ENCODE measurements at places on chromosomes 5 and 9. TPM values are rescaled to one million over a fixed set of nuclear protein-coding genes. Genes with fewer than 3 reads are reported as not detected.

DNA sequence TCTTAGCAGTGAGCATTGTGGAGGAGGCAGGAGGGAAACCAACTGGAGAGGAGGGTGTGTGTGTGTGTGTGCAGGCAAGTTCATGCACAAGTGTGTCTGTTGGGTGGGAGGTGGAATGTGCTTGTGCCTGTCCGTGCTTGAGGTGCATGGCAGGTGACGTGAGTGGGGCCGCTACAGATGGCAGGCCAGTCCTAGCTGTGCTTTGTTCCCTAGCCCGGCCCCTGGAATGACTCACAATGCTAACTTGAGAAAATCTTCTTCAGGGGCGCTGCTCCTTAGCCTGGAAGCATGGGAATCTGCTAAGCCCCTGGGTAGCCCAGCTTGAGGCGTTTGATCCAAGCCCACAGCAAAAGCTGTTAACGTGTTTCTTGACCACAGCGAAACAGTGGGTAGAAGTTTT lies 25.0 kb upstream of the DMRT2 start:
- DNase-seq: no peak

DNA sequence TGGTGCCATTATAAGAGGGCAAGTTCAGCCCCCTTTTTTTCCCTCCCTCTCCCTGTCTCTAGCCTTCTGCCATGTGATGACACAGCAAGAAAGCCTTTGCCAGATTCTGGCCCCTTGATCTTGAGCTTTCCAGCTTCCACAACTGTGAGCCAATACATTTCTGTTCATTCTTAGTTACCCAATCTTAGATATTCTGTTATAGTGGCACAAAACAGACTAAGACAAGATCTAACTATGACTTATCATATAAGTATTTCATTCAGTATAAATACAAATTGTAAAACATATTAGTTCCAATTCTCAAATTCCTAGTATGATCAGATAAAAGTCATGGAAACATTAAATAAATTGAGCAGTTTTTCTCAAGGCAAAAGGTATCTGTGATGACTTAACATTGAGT lies 276.3 kb downstream of the COX7C start:
- no peak for DNase-seq

- DNase-seq: no peak
Observed at GRCh38 chr9:84935528-84936117, 266.1 kb downstream of the NTRK2 start.

DNA sequence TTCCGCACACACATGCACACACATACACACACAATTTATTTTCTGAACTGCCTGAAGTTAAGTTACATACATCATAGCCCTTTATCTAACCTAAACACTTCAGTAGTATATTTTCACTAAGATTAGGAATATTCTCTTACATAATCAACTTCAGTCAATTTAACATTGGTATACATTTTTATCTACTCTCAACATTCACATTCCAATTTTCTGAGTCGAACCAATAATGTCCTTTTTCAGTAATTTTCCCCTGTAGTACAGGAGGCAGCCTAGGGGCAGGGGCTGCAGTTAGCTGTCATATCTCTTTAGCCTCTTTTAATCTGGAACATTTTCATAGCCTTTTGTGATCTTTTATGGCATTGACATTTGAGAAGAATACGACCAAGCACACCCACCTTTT lies 150.1 kb downstream of the DAB2IP start:
- DNase-seq: no peak

GRCh38 chr5:54673523-54674225 lies 156.1 kb downstream of the SNX18 start:
- DNase-seq: peak; percentile 43

- no peak for DNase-seq
Observed at GRCh38 chr9:86328156-86328555, 26.1 kb downstream of the TUT7 start.

CCDC107 gene
- 18.1 TPM for total RNA-seq

PIP5K1B gene
- under 0.01 TPM for total RNA-seq

PGM5 gene
- total RNA-seq: 2.6 TPM

RNF44 gene
- total RNA-seq: 2.6 TPM
